CD4-positive, alpha-beta T cell treated with Interferon gamma for 1 hour (primary cell): ENCODE measurements at places on chromosomes 5 and 9.

DNA sequence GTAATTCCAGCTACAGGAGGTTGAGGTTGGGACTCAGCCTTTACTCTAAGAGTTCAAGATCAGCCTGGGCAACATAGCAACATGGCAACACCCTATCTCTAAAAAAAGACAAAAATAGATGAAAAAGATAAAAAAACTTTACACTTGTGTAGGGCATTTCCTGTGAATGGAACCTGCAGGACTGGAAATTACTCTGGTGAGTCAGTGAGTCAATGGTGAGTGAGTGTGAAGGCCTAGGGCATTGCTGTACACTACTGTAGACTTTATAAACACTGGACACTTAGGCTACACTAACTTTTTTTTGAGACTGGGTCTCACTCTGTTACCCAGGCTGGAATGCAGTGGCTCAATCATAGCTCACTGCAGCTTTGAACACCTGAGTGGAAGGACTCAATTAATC, 19.5 kb upstream of the ARSI start:
- no peak for DNase-seq

- peak; percentile 14 for DNase-seq
These were observed 745 bp downstream of the GADD45G start for GRCh38 chr9:89605465-89606048.

DNA sequence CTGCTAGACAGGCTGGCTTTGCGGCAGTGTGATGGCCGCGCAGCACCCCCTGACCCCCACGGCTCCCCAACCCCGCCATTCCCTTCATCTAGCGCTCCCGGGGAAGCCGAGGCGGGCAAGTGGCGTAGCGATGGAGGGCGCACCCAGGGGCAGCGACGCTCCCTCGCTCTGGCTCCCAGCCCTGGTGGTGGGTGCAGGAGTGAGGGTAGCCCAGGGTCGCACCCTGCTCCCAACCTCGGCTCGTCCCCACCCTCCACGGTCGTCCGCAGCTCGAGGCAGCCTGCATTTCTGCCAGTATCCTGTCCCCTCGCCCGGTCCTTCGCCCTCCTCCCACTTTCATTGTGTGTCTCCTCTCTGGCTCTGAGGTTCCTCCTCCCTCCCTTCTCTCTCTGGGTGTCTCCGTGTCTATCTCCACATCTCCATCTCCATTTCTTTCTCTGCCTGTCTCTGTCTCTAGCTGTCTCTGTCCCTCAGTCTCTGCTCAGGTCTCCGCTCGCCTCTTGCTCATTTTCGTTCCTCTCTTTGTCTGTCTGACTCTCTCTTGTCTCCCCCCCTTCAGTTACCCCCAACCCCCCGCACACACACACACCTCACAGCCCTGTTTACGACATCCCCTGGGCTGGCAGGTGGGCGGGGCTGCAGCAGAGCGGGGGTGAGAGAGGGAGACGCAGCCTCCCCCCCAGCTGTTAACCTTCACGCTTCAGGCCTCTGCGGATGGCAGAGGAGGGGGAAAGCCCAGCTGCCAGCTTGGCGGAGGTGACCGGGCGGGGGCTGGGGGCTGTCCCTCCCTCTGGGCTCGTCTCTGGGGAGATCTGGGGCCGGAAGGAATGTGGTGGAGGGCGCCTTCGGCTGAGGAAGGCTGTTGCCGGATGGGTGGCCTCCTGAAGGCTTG, 48.7 kb upstream of the PSD2 start:
- DNase-seq, result peak; percentile 91

DNA sequence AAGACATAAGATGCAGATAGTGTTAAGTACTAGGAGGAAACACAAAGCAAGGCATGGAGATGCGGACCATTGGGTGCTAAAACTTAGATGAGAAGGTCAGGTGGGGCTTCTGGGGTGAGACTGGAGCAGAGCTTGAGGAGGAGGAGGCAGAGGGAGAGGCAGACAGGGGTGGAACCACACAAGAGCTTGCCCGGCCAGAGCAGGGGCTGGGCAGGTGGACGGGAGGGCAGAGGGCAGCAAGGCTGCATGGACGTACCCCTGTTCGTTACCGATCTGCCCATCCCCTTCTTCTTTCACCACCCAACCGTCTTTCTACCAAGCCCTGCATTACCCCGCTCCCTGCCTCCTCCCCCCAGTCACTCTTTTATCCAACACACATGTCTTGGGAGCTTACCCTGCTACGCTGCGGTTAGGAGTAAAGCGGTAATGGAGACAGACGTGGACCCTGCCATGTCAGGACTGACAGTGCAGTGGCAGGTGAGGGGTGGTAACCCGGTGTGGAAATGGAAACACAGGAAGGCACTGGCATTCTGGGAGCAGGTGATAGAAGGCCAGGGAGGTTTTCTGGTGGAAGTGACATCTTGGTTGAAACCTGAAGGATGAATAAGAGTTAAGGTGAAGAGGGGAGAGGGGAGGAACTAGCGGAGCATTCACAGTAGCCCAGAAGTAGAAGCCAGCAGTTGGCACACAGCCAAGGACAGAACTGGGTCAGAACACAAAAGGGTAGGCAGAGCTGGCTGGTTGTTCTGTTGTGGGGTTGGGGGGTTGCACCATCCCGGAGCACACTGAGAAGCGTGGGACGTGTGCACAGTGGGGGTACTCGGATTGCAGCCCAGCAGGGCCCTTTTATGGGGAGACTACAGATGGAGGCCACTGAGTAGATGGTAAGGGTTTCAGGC, 167.2 kb downstream of the CACNA1B start:
- no peak for DNase-seq
